ENCODE measurements at places on chromosomes 2 and 18.

DNA sequence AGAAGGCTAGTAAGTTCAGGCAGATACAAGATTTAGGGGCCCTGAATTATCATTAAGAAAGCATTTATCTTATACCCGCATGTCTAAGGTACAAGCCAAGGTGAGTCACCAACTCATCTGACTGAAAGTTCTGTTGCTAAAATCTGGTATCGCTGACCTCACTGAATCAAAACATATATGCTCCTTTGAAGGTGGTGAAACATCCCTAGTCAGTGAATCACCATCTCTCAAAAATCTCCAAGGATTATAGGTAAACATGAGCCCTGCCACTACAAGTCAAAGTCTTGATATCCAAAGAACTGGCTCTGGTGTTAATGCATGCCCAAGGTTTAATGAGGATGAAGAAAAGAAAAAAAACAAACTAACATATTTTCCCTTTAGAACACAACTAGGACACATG lies 43.5 kb downstream of the IRS1 start:
- no peak for DNase-seq

DNA sequence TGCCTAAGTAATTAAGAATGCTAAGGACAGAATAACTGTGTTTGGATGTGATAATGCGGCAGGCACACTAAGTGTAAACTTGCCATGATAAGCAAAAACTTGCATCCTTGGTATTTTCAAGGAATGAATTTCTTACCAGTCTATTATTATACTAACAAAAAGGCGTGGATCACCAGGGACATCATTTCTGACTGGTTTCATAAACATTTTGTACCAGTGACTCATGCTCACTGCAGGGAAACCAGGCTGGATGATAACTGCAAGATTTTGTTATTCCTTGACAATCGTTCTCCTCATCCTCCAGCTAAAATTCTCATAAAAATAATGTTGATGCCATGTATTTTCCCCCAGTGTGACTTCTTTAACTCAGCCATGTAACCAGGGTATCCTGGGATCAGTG lies 289.5 kb downstream of the CDCA7 start:
- DNase-seq = no peak

DNA sequence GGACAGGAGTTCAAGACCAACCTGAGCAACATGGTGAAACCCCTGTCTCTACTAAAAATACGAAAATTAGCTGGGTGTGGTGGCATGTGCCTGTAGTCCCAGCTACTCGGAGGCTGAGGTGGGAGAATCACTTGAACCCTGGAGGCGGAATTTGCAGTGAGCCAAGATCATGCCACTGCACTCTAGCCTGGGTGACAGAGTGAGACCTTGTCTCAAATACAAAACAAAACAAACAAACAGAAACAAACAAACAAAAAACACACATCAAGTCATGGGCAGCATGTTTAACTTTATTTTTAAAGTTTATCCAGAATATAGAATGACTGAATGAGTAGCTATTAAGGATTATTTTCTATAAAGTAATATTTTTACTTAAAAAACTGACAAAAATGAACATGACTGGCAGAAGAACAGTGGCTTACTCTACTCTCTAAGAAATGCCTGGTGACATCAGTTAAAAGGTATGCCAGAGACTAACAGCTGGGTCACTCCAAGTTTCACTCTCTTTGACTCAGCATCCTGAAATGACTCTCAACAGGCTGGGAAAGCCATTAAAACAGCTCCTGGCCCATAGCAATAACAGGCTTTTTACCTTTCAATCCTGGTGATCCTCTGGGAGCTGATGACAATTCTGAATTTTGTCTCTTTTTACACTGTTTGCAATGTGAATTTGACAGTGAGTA lies 281.6 kb upstream of the STON1 start:
- no peak for DNase-seq

DNA sequence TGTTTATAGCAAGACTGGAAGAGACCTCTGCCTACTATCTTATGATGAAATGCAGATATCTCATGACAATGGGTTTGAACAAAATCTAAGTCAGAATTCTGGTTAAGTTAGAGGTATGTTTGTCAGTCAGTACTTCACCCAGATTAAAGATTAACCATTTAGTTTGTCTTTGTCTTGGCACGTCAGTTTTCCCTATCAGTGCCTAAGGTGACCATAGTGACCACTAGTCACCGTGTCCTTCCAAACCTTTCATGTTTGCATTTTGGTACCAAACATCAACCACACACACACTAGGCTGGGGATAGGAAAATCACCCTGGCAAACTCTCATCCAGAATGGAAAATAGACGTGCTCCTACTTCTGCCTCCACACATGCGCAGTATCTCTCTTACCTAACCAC lies 248.9 kb downstream of the PIEZO2 start:
- no peak for DNase-seq

- no peak for DNase-seq
These were observed 5.6 kb downstream of the TMEM247 start for GRCh38 chr2:46485002-46485401.

DNA sequence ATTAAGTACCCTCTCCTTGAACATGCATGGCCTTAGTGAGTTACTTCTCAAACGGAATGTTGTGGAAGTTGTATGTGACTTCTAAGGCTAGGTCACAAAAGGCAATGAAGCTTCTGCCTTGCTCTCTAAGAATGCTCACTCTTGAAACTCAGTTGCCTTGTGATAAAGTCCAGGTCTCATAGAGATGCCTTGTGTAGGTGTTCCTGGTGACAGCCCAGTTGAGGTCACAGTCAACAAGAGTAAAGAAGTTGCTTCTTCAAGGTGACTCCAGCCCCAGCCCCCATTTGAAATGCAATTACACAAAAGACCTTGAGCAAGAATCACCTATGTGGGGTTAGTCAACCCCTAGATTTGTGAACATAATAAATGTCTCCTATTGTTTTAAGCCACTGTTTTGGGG lies 35.6 kb downstream of the PTPN2 start:
- DNase-seq = no peak

- no peak for DNase-seq
These were observed 6.0 kb downstream of the LHCGR start for GRCh38 chr2:48749291-48750127.

DNA sequence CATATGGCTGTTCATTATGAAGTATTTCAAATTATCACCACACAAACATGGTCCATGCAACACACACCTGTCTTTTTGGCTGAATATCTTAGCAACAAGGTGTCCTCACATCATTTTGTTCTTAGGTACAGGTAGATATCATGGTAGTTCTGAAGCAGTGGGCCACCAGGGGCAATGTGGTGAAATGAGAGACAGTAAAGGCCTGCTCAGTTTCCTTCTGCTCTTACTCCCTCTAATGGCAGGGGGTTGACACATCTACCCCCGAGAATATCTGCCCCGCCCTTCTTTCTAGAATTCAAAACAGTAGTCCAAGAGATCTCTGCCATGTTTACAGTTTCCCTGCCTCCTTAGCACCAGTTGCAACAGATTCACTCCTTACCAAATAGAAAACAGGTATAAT lies 147.0 kb upstream of the KLHL14 start:
- DNase-seq = peak; percentile 29

GRCh38 chr2:23436346-23437098 lies 51.5 kb downstream of the KLHL29 start:
- no peak for DNase-seq

DNA sequence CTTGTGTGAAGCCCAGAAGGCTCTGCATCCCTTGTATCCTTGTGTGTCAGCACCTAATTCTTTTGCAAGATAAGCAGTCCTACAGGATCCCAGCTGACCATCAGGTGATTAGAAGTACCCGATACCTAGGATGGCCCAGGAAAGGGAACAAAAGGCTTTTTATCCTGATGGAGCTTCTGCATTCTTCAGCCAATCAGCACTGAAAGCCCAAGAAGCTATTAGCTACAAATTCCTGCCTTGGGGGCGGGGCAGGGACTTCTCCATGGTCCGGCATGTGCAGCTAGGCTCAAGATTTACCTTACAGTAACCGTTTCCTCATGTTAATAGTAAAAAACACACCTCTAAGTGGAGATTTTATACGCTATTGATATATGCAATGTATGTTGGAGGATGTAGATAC lies 264.6 kb upstream of the THUMPD2 start:
- no peak for DNase-seq
